Calu3 (cell line): ENCODE measurements at places on chromosomes 13 and 19. TPM values are rescaled to one million over a fixed set of nuclear protein-coding genes. Genes with fewer than 3 reads are reported as not detected.

DNA sequence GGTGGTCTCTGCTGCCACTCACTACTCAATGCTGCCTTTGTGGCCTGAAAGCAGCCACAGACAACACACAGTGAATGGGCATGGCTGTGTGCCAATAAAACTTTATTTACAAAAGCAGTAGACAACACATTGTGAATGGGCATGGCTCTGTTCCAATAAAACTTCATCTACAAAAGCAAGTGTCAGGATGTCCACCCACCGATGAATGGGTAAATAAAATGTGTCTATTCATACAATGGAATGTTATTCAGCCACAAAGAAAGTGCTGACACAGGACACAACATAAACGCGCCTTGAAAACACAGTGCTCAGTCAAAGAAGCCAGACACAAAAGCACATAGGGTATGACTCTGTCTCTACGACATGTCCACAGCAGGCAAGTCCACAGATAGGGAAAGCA lies 20.1 kb downstream of the ZSCAN5A start:
- no peaks in the 10 kb centered on the region for H3K27me3 ChIP-seq
- no peak overlapping the region for H3K27ac ChIP-seq
- no peaks in the 10 kb centered on the region for H3K4me1 ChIP-seq
- peaks cover 4% of the 10 kb centered on the region for H3K36me3 ChIP-seq
- DNase-seq: no peak

The CYP4F2 gene
- total RNA-seq: 0.22 TPM in 1 of 2 replicates, not detected in the other

GRCh38 chr19:49889687-49890348 lies 6.9 kb downstream of the IL4I1 start:
- no peaks in the 10 kb centered on the region for H3K4me1 ChIP-seq
- no peak overlapping the region for H3K4me3 ChIP-seq
- no peak overlapping the region for H3K27ac ChIP-seq

The ZNF541 gene
- not detected in 2 replicates for total RNA-seq

DNA sequence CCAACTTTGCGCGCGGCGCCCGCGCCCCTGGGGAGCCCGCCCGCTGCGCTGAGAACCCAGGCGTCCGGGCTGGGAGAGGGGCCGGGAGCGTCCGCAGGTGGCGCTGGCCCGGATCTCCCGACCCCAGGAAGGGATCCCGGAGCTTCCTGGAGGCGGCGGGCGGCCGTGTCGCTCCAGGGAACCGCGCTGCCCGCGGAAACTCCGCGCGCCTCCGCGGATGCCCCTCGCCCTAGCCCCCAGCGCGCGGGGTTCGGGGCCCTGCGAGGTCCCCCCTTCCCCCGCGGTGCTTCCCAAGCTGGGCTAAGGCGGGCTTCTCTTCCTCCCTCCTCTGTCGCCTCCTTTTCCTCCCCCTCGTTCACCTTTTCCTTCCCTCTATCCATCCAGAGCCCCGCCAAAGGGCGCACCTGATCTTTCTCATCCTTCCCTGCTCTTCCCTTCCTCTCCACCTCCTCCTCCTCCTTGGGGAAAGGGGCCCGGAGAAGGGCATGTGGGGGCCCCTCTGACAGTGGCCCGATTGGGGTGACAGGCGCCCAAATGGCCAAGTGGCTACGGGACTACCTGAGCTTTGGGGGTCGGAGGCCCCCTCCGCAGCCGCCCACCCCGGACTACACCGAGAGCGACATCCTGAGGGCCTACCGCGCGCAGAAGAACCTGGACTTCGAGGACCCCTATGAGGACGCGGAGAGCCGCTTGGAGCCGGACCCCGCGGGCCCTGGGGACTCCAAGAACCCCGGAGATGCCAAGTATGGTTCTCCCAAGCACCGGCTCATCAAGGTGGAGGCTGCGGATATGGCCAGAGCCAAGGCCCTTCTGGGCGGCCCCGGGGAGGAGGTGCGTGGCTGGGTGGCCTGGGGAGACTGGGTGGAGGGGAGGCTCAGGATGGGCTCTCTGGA lies 710 bp downstream of the SHD start:
- no peaks in the 10 kb centered on the region for H3K4me1 ChIP-seq
- no peak for DNase-seq
- no peak overlapping the region for H3K27ac ChIP-seq
- peaks cover 43% of the 10 kb centered on the region for H3K27me3 ChIP-seq
- H3K4me3 ChIP-seq: peak overlapping the region; percentile 4
- H3K36me3 ChIP-seq: no peaks in the 10 kb centered on the region

DNA sequence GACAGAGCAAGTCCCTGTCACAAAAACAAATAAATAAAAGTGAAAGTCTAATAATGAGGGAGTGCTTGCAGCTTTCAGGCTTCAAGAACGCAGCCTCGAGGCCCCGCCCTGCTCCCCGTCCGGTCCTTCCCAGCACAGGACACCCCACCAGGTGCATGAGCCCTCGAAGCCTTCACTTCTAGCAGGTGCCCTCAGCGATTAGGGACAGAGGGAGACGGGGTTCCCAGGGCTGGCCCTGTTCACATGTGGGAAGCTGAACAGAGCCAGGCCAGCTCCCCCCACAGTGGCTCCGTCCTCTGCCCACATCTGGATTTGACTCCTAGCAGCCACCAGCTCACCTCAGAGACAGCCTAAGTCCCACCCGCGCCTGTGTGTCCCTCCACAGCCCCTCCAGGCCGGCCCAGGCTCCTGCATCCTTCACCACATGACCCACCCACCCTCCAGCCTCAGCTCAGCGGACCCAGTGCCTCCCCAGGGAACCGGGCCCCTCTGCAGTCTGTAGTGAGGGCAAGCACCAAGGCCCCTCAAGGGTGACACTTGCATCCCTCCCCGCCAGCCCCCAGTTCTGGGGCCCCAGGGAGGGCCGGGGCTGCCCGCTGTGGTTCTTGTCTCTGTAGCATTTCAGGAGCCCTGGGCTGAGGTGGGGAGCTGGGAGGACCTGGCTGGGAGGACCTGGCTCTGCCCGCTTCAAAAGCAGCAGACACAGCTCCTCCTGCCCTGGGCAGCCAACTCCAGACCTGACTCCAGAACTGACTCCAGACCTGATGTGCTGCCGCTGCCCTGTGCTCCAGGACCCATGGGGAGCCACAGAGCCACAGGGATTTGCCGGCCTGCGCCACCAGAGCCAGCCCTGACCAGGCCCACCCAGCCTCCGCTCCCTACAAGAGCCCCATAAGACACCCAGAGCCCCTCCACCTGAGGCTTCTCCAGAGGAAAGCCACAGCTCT lies 27.2 kb downstream of the GPX4 start:
- peak overlapping the region; percentile 73 for H3K4me3 ChIP-seq
- H3K27me3 ChIP-seq: no peaks in the 10 kb centered on the region
- no peak overlapping the region for H3K27ac ChIP-seq

DNA sequence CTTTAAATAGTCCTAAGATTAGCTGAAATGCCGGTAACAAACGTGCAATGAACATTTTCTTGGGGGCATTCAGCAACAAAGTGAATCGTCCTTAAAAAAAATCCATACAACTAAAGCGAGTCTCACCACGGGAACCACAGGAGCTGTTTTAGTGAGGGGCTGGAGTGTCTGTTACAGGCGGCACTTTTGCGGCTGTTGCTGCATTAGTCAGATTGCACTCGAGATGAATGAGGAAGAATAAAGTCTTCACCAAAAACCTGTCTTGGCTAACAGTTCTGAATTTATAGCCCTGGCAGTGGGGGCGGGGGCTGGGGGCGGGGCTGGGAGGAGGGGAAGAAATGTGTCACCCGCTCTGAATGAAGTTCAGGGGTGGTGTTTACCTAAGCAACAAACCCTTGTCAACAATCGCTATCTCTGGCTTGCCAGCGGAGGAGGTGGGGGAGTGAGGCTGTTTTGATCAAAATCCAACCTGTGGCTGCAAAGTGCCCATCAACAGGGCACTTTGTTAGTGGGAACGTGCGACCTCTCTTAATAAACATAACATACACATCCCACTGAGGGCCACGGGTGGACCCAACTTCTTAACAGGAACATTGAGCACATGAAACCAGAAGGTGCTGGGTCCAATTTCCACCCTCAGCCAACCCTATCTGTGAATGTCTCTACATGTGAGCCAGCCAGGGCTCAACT lies 44.5 kb downstream of the RFX2 start:
- H3K4me3 ChIP-seq: peak overlapping the region; percentile 64
- H3K36me3 ChIP-seq: peaks cover 16% of the 10 kb centered on the region

DNA sequence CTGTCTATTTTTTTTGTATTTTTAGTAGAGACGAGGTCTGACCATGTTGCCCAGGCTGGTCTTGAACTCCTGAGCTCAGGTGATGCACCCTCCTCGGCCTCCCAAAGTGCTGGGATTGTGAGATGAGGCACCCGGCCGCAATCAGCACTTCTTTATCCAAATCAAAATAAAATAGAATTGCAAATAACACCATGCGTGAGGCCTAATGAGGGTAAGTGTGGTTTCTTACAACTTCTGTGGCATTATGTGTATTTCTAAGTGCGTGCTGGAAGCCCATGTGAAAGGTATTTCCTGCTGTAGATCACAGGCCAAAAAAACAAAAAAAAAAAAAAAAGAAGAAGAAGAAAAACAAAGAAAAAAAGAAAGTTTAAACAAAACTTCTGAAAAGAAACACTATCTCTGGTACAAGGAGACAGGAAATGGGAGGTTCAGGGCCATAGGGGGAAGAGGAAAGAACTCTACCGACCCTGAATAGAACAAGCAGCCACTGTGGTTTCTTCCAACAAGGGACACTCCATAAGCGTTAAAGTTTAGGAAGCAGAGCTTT lies 3.0 kb upstream of the GRAMD1A start:
- H3K4me1 ChIP-seq: peaks cover 56% of the 10 kb centered on the region
- peaks cover 44% of the 10 kb centered on the region for H3K36me3 ChIP-seq
- no peaks in the 10 kb centered on the region for H3K27me3 ChIP-seq
- H3K27ac ChIP-seq: no peak overlapping the region
- DNase-seq: no peak
- no peak overlapping the region for H3K4me3 ChIP-seq

The NPHS1 gene
- total RNA-seq: not detected in 2 replicates

DNA sequence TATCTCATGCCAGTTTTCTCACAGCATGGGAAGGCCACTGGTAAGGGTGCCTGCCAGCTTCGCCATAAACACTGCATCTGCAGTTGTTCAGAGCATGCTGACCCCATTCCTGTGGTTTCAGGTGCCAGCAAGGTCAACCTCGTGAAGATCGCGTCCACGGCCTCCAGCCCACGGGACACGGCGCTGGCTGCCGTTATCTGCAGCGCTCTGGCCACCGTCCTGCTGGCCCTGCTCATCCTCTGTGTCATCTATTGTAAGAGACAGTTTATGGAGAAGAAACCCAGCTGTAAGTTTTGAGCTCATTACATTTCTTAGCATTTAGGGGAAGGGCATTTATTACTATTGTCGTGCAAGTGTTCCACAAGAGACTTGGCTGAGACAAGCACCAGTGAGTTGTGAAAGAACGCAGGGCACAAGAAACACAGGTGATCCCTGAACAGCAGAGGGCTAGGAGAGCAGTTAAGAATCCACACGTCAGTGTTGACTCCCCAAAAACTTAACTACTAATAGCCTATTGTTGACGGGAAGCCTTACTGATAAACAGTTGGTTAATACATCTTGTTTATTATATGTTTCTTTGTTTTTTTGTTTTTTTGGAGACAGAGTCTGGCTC lies 88.8 kb downstream of the TNFRSF19 start:
- H3K4me1 ChIP-seq: peaks cover 6% of the 10 kb centered on the region
- no peak overlapping the region for H3K4me3 ChIP-seq
- peaks cover 5% of the 10 kb centered on the region for H3K36me3 ChIP-seq

GRCh38 chr19:39021063-39021462 lies 11.3 kb downstream of the FBXO27 start:
- no peak overlapping the region for H3K27ac ChIP-seq
- H3K36me3 ChIP-seq: no peaks in the 10 kb centered on the region
- DNase-seq: no peak
- no peak overlapping the region for H3K4me3 ChIP-seq
- no peaks in the 10 kb centered on the region for H3K4me1 ChIP-seq
- no peaks in the 10 kb centered on the region for H3K27me3 ChIP-seq

DNA sequence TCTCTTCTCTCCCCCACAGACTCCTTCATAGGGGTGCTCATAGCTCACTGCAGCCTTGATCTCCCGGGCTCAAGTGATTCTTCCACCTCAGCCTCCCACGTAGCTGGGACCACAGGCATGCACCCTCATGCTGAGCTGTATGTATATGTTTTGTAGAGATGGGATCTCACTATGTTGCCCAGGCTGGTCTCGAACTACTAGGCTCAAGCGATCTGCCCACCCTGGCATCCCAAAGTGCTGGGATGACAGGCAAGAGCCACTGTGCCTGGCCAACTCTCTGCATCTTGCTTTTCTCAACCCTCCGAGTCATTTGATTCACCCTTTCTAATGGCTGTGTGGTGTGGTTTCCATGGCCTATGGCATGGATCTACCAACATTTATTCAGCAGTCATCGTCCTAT lies 10.1 kb upstream of the IRGC start:
- no peak overlapping the region for H3K4me3 ChIP-seq
- H3K27me3 ChIP-seq: no peaks in the 10 kb centered on the region
- H3K36me3 ChIP-seq: peaks cover 8% of the 10 kb centered on the region
- no peak for DNase-seq
- peaks cover 47% of the 10 kb centered on the region for H3K4me1 ChIP-seq
- H3K27ac ChIP-seq: no peak overlapping the region

DNA sequence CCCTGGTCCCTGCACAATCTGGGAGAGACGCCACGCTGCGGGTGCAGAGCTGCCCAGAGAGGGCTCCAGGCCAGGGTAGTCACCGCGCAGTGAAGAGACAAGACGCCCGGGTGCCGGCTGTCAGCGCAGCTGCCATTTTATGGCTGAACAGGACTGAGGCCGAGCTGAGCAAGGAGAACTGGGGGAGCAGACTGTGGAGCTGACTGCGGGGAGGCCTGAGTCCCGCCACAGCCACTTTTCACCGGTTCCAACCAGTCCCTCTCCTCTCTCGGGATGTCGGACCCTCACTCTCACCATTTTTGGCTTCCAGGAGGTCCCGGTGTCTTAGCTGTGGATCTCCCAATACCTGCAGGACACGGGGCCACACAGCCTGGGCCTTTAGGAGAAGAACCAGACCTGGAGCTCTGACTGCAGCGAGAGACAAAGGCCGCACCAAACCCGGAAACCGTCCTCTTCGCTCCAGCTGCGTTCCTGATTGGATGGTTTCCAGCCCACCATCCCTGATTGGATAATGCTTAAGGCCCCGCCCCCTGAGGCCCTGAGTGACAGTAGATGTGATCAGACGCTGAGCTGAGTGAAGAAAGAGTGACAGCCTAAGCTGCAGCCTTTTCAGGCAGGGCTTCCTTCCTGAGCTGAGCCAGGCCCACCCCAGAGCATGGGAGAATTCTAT lies at the start of gene ZNF626:
Gene ZNF626 (minus strand): TSS at position 422 of the 670 bp plus-strand sequence. CDS start 125 bp downstream, at position 297.
- H3K4me3 ChIP-seq: no peak within 1 kb of the TSS
- H3K36me3 ChIP-seq: no peaks in the 10 kb centered on the region
- H3K4me1 ChIP-seq: no peaks in the 10 kb centered on the region
- no peak within 1 kb of the TSS for H3K27ac ChIP-seq
- no peaks in the 10 kb centered on the region for H3K27me3 ChIP-seq

- H3K36me3 ChIP-seq: no peaks in the 10 kb centered on the region
- no peak overlapping the region for H3K4me3 ChIP-seq
- H3K27ac ChIP-seq: no peak overlapping the region
- peaks cover 97% of the 10 kb centered on the region for H3K27me3 ChIP-seq
- DNase-seq: no peak
Observed at GRCh38 chr19:39647918-39648317, 7.8 kb upstream of the LGALS16 start.

GRCh38 chr13:29428310-29429181 lies 166.9 kb downstream of the SLC7A1 start:
- no peaks in the 10 kb centered on the region for H3K36me3 ChIP-seq
- H3K4me3 ChIP-seq: peak overlapping the region; percentile 54
- H3K4me1 ChIP-seq: no peaks in the 10 kb centered on the region
- DNase-seq: peak; percentile 24
- H3K27ac ChIP-seq: no peak overlapping the region

The ADGRE2 gene
- total RNA-seq: 0.54 TPM in 1 of 2 replicates, not detected in the other

The ALOX5AP gene
- not detected in 2 replicates for total RNA-seq

The CEACAM3 gene
- not detected in 2 replicates for total RNA-seq

The MEF2B gene
- 1.7 and 2.3 TPM in 2 replicates for total RNA-seq

- H3K27ac ChIP-seq: no peak overlapping the region
- no peak overlapping the region for H3K4me3 ChIP-seq
- H3K36me3 ChIP-seq: no peaks in the 10 kb centered on the region
- no peaks in the 10 kb centered on the region for H3K27me3 ChIP-seq
- DNase-seq: no peak
Observed at GRCh38 chr19:43684326-43684725, 14.4 kb upstream of the PLAUR start.

The PROZ gene
- not detected in 2 replicates for total RNA-seq
